ENCODE measurements at places on chromosomes 16 and 17.

- DNase-seq = no peak
These were observed 7.1 kb downstream of the CHD9NB start for GRCh38 chr16:53045341-53046220.

GRCh38 chr17:74742153-74742515 lies 5.1 kb downstream of the RAB37 start:
- no peak for DNase-seq

DNA sequence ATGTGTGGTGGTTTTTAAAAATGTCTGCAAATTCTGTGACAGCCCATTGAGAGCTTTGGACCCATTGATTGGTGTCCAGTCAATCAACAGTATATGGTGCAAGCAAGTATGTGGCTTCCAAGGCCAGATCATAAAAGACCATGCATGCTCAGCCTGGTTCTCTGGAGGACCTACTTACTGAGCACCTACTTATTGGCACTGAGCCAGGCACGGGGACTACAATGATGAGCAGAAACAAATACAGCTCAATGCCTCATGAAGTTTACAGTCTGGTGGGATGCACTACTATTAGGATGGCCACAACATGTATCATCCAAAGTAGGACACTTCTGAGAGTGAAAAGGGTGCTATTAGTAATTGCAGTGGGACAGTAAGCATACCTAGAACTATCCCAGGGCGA lies 7.2 kb upstream of the EMP2 start:
- no peak for DNase-seq

DNA sequence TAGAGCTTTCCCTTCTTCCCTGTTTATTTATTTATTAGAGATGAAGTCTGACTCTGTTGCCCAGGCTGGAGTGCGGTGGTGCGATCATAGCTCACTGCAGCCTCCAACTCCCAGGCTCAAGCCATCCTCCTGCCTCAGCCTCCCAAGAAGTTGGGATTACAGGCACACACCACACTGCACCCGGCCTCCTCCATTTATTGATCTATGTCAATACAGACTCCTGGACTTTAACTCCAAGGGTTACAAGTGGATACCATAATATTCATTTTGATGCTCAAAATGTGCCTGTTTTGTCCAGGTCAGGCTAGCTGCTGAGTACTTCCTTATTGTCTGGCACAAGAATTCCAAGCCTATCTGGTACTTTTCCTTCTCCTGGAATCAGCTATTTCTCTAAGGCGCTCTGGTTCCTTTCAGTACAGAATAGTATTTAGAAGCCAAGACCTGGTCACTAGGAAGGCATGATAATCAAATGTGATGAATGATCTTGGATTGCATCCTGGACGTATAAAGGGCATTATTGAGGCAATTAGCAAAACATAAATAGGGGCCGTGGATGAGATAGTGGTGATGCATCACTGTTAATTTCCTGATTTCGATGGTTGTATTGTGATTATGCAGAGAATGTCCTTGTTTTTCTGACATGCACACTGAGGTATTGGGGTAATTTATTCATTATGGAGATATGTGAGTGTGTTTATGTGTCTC lies 21.7 kb downstream of the IL4R start:
- no peak for DNase-seq

- DNase-seq = no peak
These were observed 30.8 kb upstream of the CBLN1 start for GRCh38 chr16:49312389-49312985.

- no peak for DNase-seq
These were observed 540.3 kb downstream of the WWOX start for GRCh38 chr16:78639775-78640174.

- no peak for DNase-seq
These were observed 17.4 kb downstream of the BAIAP2 start for GRCh38 chr17:81052199-81052997.

GRCh38 chr16:81600275-81600674 lies 155.7 kb downstream of the CMIP start:
- no peak for DNase-seq

GRCh38 chr16:27381236-27381635 lies 20.7 kb upstream of the IL21R start:
- no peak for DNase-seq

GRCh38 chr17:33469421-33469820 lies 176.3 kb upstream of the ASIC2 start:
- no peak for DNase-seq

DNA sequence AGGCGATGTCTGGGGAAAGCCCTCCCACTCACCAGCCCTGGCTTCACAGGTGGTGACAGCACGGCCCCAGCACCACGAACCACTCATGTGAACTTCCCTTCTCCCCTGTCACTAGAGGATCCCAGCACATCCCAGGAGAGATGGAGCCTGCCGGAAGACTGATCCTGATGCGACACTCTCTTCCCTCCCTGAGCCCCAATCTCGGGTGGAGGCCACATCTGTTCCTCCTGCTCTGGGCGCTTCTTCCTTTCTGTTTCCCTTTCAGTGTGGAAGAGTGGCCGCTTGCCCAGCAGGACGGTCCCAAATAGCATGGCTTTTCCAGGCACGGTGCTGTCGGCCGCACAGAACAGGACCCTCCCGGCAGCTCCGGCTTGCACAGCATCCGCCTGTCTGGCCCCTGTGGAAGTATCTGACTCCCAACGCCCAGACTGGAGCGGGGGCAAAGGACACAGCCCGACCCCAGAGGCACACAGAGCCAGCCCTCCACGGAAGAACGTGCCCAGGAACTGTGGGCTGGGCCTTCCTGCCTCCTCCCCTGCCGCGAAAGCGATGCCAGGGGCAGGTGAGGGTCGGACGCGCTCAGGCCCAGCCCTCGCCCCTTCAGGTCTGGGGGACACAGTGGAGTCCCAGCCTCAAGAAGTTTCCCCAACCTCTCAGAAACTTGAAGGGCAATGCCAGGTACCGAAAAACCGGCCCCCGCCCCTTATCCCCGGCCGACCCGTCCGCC lies 37.6 kb downstream of the CBFA2T3 start:
- DNase-seq = no peak

DNA sequence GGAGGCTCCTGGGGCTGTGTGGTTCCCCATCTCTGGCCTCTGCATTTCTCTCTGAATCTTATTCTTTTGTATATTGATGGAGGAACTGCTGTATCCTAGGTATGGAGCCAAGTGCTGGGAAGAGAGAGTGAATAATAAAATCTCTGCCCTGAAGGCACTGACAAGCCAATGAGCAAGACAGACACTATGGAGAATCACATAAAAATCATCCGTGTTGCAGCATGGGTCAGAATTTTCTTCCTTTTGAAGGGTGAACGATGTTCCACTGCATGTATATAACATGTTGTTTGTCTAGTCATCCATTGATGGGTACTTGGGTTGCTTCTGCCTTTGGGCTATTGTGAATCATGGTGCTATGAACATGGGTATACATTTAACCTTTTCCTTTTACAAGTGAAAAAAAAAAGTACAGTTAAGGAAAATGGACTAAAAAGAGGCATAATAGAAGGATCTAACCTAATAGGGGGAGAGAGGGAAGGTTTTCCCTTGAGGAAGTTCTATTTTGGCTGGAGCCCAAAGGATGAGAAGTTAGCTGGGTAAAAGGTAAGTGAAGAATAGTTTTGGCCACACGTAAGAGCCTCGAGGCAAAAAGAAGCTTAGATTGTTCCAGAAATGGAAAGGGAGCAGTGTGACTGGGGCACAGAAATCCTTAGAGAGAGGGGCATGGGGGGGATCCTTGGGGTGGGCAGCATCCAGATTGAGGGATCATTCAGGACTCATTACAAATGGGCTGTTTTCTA lies 32.3 kb upstream of the GNA13 start:
- DNase-seq = no peak

DNA sequence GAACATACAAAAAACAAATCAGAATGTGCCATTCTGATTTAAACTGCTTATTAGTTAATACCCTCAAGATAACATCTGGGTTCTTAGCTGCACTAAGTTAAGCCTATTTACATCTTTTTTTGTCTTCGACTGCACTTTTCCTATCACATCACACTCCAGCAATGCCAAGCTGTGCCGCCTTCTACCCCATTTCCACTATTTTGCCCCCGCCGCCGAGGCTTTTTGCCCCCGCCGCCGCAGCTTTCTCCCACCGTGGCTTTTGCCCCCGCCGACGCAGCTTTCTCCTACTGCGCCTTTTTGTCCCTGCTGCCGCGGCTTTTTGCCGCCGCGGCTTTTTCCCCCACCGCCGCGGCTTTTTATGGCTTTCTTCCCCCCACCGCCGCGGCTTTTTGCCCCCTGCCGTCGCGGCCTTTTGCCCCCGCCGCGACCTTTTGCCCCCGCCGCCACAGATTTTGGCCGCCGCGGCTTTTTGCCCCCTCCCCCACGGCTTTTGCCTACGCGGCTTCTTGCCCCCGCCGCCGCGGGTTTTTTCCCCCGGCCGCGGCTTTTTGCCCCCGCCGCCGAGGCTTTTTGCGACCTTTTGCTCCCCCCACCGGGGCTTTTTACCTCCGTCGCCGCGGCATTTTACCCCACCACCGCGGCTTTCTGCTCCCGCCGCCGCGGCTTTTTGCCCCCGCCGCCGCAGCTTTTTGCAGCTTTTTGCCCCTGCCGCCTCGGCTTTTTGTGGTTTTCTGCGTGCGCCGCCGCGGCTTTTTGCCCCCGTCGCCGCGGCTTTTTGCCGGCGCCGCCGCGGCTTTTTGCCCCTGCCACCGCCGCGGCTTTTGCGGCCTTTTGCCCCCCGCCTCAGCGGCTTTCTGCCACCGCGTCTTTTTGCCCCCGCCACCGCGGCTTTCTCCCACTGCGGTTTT lies 331.4 kb upstream of the WSB1 start:
- DNase-seq = no peak

DNA sequence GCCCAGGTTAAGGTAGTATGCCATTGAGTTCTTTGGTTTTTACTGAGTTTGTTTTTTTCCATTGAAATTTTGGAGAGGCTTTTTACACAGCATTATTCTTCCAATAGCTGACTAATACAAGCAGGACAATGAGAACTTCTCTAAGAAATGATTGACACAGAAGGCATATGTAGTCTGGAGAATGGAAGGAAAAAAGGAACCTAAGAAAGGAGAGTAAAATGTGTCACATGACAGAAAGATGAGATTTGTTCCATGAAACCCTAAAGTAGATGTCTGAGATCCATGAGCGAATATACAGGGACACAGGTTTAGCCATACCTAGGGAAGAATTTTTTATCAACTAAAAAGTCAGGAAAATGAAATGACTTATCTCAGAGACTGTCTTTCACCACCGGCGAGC lies 80.7 kb downstream of the AKAP1 start:
- no peak for DNase-seq

- no peak for DNase-seq
These were observed 3.8 kb downstream of the MYH11 start for GRCh38 chr16:15853021-15853420.

DNA sequence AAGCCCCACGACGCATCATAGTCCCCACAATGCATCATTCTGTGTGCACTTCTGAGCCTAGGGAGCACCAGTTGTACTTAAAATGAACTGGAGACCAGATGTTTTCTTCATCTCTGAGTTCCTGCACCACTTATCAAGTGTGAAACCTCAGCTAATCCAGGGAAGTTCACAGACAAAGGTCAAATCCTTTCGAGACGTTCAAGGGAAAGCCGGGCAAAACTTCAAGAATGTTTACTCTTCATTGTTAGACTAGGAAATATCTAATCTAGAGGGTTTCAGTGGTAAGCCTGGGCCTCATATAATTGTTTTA lies 4.6 kb upstream of the PMP22 start:
- no peak for DNase-seq

GRCh38 chr16:68190736-68191510 lies 45.0 kb downstream of the ESRP2 start:
- no peak for DNase-seq

GRCh38 chr16:67842509-67843342 lies 606 bp downstream of the THAP11 start:
- DNase-seq = peak; percentile 36

DNA sequence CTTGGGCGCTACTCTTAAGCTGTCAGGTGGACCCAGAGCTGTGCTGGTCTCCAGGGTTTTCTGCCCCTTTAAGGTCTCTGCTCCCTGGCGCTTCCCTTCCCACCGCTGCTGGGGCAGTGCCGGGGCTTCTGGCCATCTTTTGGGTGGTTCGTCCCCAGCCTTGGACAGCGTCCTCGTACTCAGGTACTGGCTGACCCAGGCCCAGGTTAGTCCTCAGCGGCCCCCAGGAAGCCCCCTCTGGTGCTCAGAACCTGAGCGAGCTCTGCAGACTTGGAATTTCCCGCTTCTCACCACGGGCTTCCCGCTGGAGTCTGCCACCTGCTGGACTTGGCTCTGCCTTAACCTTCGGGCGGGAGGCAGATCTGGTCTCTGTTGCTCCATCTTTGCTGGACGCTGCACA lies 94.1 kb upstream of the ZNF750 start:
- no peak for DNase-seq

DNA sequence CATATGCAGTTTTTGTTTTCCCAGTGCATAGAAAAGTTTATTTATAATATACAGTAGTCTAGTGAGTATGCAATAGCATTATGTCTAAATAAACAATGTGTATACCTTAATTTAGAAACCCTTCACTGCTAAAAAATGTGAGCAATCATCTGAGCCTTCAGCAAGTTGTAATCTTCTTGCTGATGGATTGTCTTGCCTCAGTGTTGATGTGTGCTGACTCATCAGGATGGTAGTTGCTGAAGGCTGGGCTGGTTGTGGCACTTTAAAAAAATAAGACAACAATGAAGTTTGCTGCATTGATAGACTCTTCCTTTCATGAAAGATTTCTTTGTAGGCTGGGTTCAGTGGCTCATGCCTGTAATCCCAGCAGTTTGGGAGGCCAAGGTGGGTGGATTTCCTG lies 13.9 kb upstream of the CAPNS2 start:
- DNase-seq = no peak

- no peak for DNase-seq
These were observed 17.0 kb downstream of the TNS4 start for GRCh38 chr17:40484285-40484972.

DNA sequence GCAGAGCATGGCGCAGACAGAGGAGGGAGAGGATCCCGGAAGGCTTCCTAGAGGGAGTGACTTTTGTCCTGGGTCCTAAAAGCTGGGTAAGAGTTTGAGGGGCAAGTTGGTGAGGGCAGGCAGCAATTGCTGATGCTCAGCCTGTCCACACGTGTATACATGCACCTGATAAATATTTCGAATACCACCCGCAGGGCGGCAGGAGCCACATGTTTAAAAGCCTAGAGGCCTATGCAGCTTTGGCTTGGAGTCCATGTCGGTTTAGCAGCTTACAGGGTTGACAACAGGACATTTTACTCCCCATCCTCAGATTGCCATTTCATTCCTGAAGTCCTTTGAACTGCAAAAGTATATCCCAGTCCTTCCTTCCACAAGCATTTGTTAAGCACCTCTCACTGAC lies 99.1 kb downstream of the KATNIP start:
- DNase-seq = no peak

DNA sequence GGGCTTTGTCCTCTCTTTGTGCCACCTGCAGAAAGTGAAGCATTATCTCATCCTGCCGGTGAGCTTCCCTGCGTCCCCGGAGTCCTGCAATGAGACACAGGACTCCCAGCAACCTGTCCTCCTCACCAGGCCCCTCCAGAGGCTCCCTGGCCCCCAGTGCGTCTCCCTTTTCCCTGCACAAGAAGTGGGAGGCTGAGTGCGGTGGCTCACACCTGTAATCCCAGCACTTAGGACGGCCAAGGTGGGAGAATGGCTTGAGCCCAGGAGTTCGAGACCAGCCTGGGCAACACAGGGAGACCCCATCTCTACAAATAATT lies 8.4 kb downstream of the GRB7 start:
- no peak for DNase-seq

All from activated CD4-positive, alpha-beta T cell treated with anti-CD3 and anti-CD28 coated beads, Interleukin-2, amount 50 U/mL, for 4 hours (primary cell).